Epithelial cell of esophagus (primary cell): ENCODE measurements at places on chromosomes 3 and 15.

DNA sequence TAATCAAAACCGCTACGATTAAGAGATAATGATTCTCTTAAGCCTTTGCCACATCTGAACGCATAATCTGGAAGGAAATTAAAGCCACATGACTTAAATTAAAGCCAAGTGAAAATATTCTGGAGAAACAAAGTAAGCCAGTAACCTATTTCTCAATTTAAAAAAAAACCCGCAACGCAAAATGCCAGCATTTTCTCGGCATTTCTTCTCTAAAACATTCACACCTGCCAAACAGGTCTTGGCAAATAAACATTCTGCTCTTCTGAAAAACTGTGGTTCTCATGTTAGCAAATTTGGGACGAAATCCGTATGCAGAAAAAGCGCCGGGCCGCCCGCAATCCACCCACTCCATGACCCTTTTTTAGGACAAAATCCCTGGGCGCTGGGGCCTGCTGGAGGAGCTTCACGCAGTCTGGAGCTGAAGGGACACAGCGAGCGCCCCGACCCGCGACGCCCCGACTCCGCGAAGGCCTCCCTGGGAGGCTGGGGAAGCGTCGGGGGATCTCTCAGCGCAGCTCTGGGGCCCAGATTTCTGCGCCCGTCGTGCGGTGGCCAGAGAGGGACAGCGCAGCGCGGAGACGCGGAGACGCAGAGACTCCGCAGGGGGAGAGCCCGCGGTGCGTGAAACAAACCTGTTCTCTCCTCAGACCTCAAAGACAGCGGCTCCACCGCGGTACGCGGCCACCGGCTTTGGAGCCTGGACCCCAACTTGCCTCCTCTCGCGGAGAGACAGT lies 471 bp downstream of the NKIRAS1 start:
- DNase-seq = no peak

DNA sequence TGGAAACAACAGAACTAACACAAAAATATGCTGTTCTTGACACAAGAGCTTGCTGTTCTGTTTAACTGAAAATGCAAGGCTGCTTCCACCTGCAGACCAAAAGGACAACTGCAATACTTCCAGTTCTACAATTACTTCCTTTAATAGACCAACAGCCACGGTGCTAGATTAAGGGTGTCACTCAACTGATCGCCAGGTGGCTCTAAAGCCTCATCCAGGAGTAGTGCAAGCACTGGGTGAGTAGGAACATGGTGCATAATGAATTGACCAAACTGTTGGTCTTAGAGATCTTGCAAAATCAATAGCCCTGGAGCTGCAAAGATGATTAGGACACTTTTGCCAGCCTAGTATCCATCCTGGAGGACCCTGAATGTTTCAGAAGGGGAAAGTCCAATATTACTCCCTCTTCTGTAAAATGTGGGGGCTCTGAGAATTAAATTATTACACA lies 3.6 kb upstream of the CLDN16 start:
- DNase-seq = peak; percentile 93

- DNase-seq = no peak
Measured at GRCh38 chr3:11162401-11163345, 8.4 kb downstream of the HRH1 start.

- DNase-seq = no peak
Measured at GRCh38 chr15:47500842-47501241, 216.5 kb upstream of the SEMA6D start.
